ENCODE measurements at places on chromosomes 1 and 21.

- no peak for DNase-seq
Measured at GRCh38 chr1:172289448-172289847, 131.0 kb upstream of the C1orf105 start.

DNA sequence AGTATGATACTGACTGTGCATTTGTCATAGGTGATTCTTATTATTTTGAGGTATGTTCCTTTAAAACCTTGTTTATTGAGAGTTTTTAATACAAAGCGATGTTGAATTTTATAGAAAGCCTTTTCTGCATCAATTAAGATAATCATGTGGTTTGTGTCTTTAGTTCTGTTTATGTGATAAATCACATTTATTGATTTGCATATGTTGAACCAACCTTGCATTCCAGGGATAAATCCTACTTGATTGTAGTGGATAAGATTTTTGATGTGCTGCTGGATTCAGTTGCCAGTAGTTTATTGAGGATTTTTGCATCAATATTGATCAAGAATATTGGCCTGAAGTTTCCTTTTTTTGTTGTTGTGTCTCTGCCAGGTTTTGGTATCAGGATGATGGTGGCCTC lies 158.0 kb downstream of the CENPF start:
- no peak for DNase-seq

- DNase-seq, result peak; percentile 47
Measured at GRCh38 chr1:118101999-118102398, 83.0 kb downstream of the SPAG17 start.

DNA sequence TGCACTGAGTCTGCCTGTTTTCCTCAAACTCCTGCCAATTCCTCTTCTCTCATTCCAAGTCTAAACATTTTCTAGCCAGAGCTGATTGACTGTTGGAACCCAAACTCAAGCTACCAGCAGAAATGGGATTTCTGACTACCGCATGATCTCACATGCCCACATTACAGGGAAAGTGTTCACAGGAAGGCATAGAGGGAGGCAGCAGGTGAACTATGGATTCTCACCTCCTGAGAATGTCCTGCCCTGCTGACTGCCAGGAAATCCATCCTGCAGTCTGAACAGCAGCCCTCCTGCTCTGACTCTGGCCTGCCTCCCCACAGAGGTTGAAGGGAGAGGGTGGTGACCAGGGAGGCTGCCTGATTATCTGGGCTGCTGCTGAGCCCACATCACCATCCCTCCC lies 22.5 kb downstream of the IQGAP3 start:
- no peak for DNase-seq

- no peak for DNase-seq
Measured at GRCh38 chr1:247119600-247120407, 15.6 kb upstream of the ZNF669 start.

GRCh38 chr1:230496451-230496850 lies 70.3 kb upstream of the PGBD5 start:
- no peak for DNase-seq

DNA sequence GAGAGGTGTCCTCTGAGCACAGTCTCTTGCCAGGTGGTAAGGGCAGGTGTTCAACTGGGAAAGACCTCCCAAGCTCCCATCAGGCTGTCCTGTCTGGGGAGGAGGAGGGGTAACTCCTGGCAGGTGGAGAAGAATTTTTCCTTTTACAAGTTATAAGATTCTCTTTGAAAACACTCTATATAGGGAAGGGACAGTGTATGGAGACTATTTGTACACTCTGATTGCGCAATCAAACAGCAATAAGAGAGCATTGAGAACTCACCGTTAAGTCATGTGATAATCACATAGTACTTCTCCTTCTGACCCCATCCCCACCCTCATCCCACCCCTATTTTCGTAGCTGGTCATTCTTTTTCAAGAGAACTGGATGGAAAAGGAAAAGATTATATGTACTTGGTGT lies 179.3 kb upstream of the ZNF644 start:
- DNase-seq, result no peak

- DNase-seq, result no peak
Measured at GRCh38 chr1:160351629-160352028, 8.4 kb downstream of the NCSTN start.

GRCh38 chr1:228837817-228838716 lies 102.8 kb downstream of the RHOU start:
- DNase-seq, result peak; percentile 76

DNA sequence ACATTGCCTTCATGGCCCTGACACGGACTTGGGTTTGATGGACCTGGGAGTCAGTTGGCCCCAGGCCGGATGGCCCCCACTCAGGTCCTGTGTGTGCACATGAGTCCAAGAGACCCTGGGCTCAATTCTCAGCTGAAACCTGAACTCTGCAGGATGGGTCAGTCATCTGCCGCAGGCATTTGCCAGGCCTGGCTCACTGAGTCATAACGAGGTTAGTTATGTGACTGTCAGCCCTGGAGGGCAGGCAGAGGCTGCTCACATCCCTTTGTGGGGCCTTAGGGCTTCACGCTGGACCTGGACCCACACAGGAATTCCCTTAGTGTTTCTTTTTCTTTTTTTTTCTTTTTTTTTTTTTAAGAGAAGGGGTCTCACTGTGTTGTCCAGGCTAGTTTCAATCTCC lies 46.5 kb downstream of the PSMG1 start:
- peak; percentile 84 for DNase-seq

DNA sequence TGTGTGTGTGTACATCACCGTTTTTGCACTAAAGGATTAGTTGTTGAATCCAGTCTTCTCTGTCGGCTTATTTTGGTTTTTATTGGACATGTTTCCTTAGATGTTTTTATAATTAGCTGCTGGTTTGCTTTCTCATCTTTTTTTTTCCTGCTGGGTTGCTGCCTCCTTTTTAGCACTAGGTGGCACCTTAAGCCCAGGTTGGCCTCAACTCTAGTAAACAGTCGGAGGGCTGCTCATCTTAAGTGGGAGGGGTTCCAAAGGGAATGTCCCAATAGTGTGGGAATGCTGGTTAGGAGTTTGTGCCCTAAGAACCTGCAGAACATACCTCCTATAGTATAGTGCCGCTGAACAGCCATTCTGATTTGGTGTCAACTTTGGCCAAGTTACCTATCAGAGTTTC lies 570.1 kb upstream of the CXADR start:
- no peak for DNase-seq

DNA sequence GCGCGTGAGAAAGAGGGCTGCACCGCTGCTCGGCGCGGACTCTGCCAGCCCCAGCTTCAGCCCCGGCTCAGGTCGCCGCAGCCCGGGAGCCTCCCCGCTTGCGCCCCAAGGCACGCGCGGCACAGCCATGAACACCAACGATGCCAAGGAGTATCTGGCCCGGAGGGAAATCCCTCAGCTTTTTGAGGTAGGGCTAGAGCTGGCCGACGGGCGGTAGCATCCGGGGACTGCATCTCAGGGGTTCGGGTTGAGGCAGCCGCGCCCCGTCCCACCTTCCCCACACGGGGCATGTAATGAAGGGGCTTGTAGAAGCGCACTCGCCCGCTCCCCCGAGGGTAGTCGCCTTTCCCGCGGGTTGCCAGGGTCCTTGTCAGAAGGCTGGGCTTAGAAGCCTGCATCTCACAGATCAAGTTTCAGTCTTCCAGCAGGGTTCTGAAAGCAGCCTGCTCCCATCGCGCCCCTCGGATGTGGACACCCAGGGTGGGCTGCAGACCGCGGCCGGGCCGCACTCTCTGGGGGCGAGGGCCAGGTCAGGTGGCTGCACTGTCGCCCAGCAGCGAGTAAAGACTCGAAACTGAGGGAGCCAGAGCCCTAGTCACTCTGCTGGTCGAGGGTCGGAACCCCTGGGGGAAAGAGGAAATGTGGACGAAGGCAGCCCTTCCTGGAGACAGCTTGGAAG lies 507 bp downstream of the AK5 start:
- DNase-seq, result peak; percentile 54

- no peak for DNase-seq
Measured at GRCh38 chr1:104100115-104100514, 350.4 kb downstream of the AMY1C start.

DNA sequence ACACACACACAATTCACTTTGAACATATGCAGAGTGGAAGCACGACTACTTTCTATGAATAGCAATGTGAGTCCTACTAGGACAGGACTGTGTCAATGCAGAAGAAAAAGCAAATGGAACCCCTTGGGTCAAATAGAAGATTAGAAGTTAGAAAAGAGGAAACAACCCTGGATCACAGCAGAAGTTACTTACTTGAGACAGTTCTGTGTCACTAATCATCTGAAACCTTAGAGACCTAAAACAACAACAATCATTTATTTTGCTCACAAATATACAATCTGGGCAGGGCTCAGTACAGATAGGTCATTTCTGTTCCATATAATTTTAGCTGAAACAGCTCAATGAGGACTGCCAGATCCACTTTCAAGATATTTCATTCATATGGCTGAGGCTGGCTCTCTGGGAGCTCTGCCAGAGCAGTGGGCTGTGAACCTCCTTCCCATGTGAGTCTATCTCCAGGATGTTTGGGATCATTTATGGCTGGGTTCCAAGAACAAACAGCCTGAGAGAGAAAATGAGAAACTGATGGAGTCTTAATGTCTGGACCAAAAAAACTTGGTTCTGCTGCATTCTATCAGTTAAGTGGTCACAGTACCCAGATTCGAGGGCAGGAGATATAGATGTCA lies 42.5 kb upstream of the IL10 start:
- peak; percentile 88 for DNase-seq

DNA sequence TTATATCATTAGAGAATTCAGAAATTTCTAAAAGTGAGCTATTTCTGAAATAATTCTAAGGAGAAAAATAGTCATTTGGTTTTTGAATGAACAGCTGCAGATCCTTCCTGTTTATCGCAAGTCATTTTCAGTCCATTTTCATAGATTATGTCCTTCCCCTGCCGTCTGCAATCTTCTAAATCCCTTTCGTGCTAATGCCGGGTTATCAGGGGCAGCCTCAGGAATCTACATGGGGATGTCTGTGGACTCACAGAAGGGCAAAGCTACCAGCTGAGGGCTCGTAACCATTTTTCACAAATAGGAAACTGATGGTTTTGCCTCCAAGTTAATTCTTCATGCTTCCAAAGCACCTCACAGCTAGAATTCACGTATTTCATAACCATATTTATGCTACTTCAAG lies 23.0 kb downstream of the RCAN3 start:
- DNase-seq, result no peak

DNA sequence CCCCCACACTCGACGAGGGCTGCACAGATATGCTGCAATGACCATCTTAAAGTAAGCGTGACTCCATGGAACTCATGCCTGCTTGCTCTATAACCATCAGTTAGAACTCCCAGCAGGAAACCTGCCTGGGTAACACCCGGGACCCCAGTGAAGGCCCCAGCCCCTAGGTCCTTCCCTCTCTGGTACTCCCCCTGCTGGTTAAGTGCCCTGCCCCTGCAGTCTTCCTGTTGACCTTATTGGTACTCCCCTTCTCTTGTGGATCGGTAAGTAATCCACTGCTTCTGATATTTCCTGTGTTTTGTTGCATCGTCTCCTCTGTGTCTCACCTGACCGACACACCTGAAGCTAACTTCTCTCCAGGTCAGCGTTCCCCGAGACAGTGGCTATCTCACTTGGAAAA lies 104.8 kb upstream of the COG2 start:
- DNase-seq, result no peak

- no peak for DNase-seq
Measured at GRCh38 chr1:112296908-112297307, 99.1 kb upstream of the CTTNBP2NL start.

GRCh38 chr1:178093951-178094738 lies at the start of gene RASAL2:
TSS of gene RASAL2 (plus strand) at chr1:178094104. CDS start at chr1:178094493, 389 bp downstream.
- peak; percentile 76 for DNase-seq

GRCh38 chr1:175364424-175365076 lies 172.0 kb upstream of the KIAA0040 start:
- no peak for DNase-seq
